NCI-H446 treated with DMSO at 0.1 percent for 48 hours (cell line): ENCODE measurements at places on chromosomes 1 and 21.

GRCh38 chr21:33380483-33380998, 22.7 kb upstream of the IFNGR2 start:
- DNase-seq, result peak; percentile 69

DNA sequence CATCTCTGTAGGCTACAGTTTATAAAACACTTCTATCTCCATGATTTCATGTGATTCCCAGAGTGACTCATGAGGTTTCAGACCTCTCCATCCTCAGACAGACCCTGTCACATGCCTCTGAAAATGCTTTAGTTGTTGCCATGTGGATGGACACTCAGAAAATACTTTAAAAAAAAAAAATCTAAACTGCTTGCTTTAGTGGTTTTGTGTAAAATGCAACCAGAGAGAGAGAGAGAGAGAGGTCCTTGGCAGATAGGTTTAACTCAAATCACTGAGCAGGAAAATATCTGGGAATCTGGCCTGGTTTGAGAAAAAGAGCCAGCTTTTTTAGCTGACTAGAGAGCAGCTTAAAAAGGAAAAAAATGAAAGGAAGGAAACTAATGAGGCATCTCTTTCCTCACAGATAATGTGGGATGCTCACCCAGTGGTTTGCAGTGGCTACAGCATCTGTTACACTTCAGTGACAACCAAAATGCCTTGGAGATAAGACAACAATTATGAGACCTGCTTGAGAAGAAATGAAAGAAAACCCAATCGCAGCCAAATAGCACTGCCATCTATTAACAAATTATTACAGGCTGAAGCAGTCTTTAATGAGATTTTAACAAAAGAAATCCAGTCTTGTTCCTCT, 54.6 kb upstream of the SYT14 start:
- DNase-seq, result peak; percentile 90

DNA sequence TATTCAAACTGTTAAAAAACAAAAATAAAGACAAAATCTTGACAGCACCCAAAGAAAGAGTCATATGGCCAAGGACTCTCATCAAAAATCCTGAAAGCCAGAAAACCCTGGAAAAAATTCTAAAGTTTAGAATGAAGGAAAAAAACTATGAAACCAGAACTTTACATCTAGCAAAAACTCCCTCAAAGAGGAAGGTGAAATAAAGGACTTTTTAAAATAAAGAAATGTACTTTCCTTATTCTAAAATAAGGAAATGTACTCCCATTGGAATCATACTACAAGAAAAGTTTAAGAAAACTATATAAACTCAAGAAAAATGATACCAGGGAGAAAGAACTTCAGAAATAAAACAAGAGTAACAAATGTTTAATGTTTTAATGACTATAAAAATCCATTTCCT, 206.3 kb downstream of the KCNT2 start:
- DNase-seq, result no peak

- DNase-seq, result no peak
These were observed 208.5 kb upstream of the SNX7 start for GRCh38 chr1:98453066-98453465.

DNA sequence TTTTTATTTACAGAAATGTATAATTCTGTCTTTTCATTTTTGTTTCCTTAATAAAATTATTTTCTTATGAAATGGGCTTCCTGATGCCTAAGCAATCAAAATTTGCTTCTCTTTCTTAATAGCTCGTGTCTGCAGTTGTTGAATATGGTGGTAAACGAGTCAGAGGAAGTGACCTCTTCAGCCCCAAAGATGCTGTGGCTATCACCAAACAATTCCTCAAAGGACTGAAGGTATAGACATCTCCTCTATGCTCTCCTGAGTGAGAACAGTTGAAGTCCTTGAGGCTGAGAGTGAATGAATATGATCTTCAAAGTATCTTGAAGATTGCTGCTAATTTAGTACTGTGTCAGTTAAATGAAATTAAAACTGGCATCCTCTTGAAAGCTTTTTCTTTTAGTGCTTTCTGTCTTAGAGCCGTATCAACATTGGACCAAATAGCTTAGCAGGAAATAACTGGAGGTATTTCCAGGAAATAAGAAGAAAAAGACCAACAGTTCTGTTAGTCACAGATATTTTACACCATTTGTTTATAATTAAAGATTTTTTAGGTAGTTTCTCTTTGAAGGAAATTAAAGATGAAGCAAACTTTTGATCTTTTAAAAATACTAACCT, 24.7 kb downstream of the VPS45 start:
- no peak for DNase-seq

DNA sequence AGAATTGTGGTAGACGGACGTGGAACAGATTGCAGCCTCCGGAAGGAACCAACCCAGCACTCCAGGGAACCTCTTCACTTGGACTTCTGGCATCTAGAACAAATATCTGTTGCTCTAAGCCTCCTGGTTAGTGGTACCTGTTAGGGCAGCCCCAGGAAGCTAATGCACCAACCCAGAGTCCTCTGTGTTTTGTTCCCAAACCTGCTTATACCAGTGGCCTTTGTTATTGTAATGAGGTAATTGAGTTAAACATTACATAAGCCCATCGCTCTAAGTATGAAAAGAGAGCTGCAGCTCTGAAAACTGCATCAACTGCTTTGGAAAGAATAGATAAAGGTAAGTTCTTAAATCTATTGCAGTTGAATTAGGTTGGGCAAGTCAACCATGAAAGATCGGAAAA, 516.7 kb downstream of the NPHP4 start:
- no peak for DNase-seq

DNA sequence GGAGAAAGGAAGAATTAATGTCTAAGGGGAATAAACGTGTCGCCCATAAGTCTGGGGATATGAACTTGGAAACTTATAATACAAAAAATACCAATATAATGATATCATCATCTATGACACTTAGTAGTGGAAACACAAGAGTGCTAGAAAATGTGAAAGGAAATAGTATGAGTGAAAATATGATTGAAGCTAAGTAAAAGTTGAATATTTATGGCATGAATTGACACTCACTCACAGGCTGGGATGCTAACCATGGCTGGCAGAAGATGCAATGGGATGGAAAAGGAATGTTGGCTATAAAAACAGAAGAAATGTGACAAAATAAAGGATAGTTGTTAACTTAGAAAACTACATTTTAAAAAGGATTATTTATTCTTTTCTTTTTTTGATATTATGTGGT, 120.1 kb downstream of the XPR1 start:
- DNase-seq, result no peak

- no peak for DNase-seq
These were observed 62.8 kb downstream of the NGF start for GRCh38 chr1:115275216-115275615.

GRCh38 chr1:95021119-95021518, 51.6 kb downstream of the ALG14 start:
- DNase-seq, result no peak

- DNase-seq, result no peak
These were observed 483.5 kb downstream of the ADGRL2 start for GRCh38 chr1:82284213-82284612.

- no peak for DNase-seq
These were observed 494.7 kb downstream of the SMYD3 start for GRCh38 chr1:246012341-246012740.

DNA sequence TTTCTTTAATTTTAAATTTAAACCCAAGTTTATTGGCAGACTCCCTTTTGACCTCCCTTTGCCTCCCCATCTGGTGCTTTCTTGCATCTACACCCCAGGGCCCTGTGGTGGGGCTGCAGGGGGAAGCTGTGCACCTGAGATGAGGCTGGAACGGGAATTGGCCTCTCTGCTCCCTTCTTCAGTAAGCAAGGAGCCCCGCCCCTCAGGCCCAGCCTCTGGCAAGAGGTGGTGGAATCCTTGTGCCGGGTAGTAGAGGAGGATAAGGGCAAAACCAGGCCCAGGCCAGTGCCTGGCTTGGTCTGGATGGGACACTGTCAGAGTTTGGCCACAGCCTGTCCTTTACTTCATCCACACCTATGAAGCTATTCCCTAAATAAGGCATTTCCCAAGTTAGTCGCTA, 25.1 kb downstream of the ATP8B2 start:
- no peak for DNase-seq

DNA sequence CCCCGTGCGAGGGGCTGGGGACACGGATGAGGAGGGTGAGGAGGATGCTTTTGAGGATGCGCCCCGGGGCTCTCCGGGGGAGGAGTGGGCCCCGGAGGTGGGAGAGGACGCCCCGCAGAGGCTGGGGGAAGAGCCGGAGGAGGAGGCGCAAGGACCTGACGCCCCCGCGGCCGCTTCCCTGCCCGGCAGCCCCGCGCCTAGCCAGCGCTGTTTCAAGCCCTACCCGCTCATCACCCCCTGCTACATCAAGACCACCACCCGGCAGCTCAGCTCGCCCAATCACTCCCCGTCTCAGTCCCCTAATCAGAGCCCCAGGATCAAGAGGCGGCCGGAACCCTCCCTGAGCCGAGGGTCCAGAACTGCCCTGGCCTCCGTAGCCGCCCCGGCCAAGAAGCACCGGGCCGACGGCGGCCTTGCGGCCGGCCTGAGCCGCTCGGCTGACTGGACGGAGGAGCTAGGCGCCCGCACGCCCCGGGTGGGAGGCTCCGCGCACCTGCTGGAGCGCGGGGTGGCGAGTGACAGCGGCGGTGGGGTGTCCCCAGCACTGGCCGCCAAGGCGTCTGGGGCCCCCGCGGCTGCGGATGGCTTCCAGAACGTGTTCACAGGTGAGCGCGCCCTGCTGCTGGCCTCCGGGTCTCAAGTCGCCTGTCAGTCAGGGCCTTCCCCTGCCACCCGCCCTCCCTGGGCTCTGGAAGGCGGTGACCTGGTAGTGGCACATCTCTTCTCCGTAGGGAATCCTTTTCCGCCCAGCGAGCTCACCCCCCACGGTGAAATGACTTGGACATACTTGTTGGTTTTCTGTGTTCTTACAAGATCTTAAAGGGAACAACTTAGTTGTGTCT, 1.7 kb downstream of the FMN2 start:
- DNase-seq, result no peak

GRCh38 chr21:37909936-37910335, 6.3 kb downstream of the KCNJ6 start:
- DNase-seq, result no peak

GRCh38 chr1:47898133-47898845, 98.9 kb downstream of the TRABD2B start:
- DNase-seq, result no peak

DNA sequence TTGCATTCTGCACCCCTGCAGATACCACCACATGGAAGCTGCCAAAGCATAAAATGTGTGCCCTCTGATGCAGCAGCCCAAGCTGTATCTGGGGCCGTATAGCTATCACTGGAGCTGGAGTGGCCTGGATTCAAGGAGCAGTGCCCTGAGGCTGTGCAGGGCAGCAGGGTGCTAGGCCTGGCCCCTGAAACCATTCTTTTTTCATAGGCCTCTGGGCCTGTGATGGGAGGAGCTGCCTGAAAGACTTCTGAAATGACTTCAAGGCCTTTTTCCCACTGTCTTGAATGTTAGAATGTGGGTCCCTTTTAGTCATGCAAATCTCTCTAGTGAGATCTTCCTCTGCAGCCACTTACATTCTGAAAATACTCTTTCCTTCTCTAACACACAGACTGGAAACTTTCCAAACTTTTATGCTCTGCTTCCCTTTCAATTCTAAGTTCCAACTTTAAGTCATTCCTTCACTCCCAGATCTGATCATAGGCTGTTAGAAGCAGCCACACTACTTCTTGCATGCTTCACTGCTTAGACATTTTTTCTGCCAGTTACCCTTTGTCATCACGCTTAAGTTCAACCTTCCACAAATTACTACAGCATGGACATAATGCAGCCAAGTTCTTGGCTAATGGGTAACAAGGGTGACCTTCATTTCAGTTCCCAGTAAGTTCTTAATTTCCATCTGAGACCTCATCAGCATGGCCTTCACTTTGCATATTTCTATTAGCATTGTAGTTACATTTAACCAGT, 42.4 kb downstream of the DRAM2 start:
- DNase-seq, result no peak

DNA sequence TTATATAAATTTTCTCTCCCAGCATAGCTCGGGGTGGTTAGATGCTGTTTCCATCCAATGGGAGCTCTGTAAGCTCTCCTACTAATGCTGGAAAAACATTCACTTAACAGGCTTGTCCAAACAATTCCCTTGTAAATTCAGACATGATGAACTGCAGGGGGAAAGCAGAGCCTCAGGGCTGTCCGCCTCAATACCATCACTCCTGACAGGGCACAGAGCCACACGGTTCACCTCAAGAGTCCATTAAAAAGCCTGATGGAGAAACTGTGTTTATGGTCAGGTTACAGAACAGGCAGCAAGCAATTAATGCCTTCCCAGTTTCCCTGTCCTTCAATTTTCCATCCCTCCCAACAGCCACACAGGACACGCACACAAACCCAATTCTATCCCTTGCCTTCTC, 171.0 kb downstream of the BRINP2 start:
- no peak for DNase-seq

GRCh38 chr1:54601730-54602129, 21.6 kb downstream of the FAM151A start:
- DNase-seq, result no peak

- peak; percentile 16 for DNase-seq
These were observed 1.6 kb upstream of the STK40 start for GRCh38 chr1:36387141-36387949.
